ENCODE measurements at places on chromosomes 7 and 10. TPM values are rescaled to one million over a fixed set of nuclear protein-coding genes. Genes with fewer than 3 reads are reported as not detected.

The JAZF1 gene
- total RNA-seq: 62.1 TPM

The ANKRD61 gene
- 0.31 TPM for total RNA-seq

The TWIST1 gene
- 0.62 TPM for total RNA-seq

The PSD gene
- 101 TPM for total RNA-seq

The TMEM196 gene
- total RNA-seq: 10.1 TPM

The CFAP69 gene
- 6.2 TPM for total RNA-seq

The VGF gene
- total RNA-seq: 9.7 TPM

The MALRD1 gene
- 3.6 TPM for total RNA-seq

The CCDC146 gene
- total RNA-seq: 15.4 TPM

The CALHM1 gene
- total RNA-seq: not detected

The ITPRID1 gene
- 8.6 TPM for total RNA-seq

The PTPN20 gene
- total RNA-seq: 14.2 TPM

The STEAP1B gene
- 1.1 TPM for total RNA-seq

The DTX2 gene
- 5.9 TPM for total RNA-seq

The MACC1 gene
- total RNA-seq: 0.16 TPM

The DPYSL4 gene
- total RNA-seq: 40.6 TPM

The EPDR1 gene
- 16.4 TPM for total RNA-seq

The EBLN1 gene
- not detected for total RNA-seq

The OR2A42 gene
- total RNA-seq: not detected

The ATP6V1F gene
- total RNA-seq: 61.8 TPM

The AOAH gene
- total RNA-seq: 3.6 TPM

The CLCN1 gene
- total RNA-seq: under 0.01 TPM

The NKX2-3 gene
- total RNA-seq: not detected

The FLNC gene
- 3.6 TPM for total RNA-seq

The HOXA2 gene
- not detected for total RNA-seq

The CALN1 gene
- total RNA-seq: 45.5 TPM

The TMEM184A gene
- total RNA-seq: not detected

The PPP1R17 gene
- 2.7 TPM for total RNA-seq

The NPSR1 gene
- total RNA-seq: not detected

The SYT15B gene
- total RNA-seq: not detected

The SDK1 gene
- 7.0 TPM for total RNA-seq

The SSMEM1 gene
- 0.31 TPM for total RNA-seq

The C10orf62 gene
- not detected for total RNA-seq

The AKR1C4 gene
- not detected for total RNA-seq

The CPXM2 gene
- total RNA-seq: 0.16 TPM

The CXCL12 gene
- 19.0 TPM for total RNA-seq

The KLLN gene
- total RNA-seq: 0.62 TPM

The HMX2 gene
- total RNA-seq: not detected

The AGAP6 gene
- 3.9 TPM for total RNA-seq

The TAS2R5 gene
- 3.4 TPM for total RNA-seq

The MMD2 gene
- total RNA-seq: 0.94 TPM

The SPDYE2 gene
- total RNA-seq: not detected

The CHN2 gene
- total RNA-seq: 76.3 TPM

The RABGEF1 gene
- total RNA-seq: 48.0 TPM

The SFTPD gene
- total RNA-seq: 0.62 TPM

The OPN1SW gene
- not detected for total RNA-seq

The ITGB1 gene
- 102 TPM for total RNA-seq

The GTF2IRD1 gene
- 16.1 TPM for total RNA-seq

All from occipital lobe (tissue), 3 donors.